ENCODE measurements at places on chromosomes 7 and 10. TPM values are rescaled to one million over a fixed set of nuclear protein-coding genes. Genes with fewer than 3 reads are reported as not detected.

DNA sequence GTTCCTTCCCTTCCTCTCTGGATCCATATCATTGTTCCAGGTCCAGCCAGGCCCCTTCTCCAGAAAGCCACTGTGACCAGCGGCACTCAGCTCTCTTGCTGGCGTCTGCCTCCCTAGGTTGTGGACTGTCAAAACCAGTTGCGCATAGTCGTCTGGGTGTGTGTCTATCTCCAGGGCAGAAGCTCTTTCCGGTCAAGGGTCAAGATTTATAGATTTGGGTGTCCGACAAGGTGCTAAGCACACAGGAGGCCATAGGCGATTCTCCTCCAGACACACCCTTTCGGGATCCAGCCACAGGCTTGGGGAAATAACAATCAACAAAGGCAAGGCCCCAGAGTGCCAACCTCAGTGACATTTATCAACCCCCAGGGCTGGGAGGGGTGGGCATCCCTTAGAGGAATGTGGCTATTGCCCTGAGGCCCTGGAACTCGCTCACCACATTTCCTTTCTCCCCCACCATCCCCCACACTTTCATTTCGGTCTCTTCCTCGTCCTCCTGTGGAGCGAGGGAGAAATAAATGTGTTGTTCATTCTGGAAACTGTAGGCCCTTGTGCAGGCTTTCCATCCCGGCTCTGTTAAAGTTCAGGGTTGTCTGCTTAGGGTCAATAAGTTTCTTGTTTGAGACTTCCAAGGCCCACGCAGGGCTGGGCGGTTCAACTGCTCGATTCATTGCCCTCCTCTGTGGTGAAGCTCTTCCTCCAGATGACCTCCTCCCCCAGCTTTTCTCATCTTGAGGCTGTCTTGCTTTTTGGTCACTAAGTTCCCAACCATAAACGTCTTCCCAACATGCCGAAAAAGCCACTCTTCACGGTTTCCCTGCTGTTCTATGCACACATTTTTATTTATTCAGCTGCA, 57.9 kb downstream of the AFAP1L2 start:
- DNase-seq = peak; percentile 69

- DNase-seq = peak; percentile 79
Measured at GRCh38 chr7:144835155-144835611, 670 bp downstream of the TPK1 start.

DNA sequence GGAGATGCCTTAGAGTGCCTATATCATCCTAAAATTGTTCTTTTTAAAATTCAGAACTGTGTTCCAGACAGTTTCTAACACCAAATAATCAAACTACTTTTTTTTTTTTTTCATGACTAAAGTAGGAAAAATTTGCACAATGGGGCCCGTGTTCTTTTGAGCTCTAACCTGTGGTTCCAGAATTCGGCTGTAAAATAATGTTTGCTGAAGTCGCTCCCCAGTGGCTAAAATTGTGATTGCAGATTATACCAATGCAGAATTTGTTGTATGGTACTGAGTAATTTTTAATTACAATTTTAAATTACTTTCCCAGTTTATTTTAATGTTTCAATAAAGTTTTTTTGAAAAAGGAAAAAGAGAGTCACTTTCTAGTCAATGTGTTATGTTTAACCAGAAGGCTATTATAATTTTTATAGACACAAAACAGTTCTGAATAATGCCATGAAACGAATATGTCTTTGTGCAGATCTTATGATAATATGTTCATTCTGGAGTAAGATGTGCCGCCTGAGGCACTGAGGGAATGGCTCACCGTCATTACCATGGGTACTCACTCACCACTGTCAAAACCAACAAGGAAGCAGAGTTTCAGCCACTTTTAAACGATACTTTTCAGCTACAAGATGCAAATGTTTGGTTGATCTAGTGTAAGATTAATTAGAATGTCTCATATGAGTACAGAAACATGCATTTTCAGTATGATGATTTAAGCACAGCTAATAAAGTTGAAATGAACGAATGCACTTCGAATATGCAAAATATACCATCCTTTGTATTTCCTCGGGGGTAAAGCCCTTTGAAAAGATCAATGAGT, 173.6 kb downstream of the PRKCQ start:
- DNase-seq = peak; percentile 34

DNA sequence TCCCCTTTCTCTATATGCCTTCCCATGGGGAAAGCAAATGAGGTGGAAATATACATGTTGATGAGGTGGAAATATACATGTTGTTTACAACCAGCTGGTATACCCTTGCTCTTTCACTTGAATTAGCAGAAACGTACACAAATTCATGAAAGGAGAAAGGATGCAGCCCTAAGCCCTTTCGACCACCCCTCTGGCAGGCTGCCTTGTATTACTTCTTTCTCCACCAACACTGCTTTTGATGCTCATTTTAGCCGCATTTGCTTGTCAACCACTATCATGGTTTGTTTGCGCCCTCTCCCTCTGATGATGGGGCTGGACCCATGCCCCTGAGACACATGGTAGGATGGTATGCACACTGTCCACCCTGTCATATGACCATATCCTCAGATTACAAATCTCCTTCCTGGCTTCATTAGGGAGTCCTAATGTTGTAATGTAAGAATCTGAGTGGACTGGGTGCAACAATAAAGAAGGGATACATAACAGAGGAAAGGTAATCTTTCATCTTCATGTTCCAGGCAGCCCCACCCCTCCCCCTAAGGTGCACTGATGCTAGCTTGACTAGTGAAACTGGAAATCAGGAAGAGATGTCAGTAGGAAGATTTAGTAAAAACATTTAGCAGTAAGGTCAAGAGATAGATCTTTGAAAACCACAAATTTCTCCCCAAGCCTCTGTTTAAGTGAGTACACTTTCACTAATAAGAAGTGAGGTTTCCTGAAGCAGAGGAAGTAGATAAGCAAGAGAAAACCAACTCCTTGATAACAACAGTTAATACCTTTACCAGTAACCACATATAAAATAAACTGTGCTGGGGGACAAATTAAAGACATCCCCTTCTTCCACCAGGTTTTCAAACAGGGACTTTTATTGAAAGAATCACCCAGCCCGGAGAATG, 536.8 kb upstream of the NRP1 start:
- no peak for DNase-seq

- no peak for DNase-seq
Measured at GRCh38 chr10:132156382-132156781, 30.4 kb upstream of the DPYSL4 start.

DNA sequence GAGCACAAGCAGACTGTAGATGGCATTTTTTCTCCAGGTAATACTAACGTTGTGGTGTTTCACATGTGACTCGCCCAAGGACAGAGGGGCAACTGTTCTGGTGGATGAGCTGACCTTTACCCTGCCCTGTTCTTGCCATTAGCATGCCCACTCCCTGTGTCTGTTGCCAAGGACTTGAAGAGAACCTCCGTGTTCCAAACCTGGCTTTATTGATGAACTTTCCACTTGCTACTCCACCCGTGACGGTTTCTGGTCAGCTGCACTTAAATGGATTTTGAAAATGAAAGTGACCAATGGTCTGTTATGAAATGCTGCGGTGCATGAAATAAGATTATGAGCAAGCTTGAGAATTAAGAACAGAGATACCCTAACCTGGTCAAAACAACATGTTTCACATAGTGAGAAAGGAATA, 30.4 kb downstream of the LRRC4 start:
- DNase-seq = no peak

- no peak for DNase-seq
Measured at GRCh38 chr10:52170776-52171175, 143.3 kb upstream of the DKK1 start.

GRCh38 chr10:93438613-93439253, 43.4 kb downstream of the MYOF start:
- peak; percentile 62 for DNase-seq

DNA sequence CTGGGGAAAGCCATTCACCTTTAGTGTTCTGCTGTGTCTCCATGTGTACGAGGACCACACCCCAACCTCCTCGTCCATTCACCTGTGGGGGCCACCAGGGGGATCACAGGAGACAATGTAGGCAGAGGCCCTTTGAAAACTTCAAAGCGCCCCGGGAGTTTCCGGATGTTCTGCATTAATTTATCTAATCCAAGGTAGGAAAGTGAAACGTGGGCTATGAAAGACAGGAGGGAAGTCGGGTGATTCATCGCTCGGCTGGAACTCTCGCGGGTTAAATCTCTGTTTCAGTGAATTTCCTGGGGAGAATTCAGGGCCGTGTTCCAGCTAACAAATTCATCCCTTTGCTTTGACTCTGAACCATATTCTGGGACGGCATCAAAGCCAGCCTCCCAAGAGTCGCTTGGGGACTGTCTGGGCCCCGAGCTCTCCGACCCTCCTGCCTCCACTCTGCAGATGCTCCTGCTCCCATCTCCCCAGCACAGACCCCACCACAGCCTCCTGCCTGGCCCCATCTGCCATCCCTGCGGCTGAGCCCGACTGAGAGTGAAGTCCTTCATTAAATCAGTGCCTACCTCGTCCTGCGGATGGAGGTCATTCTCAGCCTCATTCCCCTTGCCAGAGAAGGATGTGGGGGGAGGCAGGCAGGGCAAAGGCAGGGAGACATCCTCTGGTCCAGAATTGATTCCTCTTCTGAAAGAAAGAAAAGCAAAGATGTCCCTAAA, 114.1 kb upstream of the CARD11 start:
- DNase-seq = peak; percentile 27

DNA sequence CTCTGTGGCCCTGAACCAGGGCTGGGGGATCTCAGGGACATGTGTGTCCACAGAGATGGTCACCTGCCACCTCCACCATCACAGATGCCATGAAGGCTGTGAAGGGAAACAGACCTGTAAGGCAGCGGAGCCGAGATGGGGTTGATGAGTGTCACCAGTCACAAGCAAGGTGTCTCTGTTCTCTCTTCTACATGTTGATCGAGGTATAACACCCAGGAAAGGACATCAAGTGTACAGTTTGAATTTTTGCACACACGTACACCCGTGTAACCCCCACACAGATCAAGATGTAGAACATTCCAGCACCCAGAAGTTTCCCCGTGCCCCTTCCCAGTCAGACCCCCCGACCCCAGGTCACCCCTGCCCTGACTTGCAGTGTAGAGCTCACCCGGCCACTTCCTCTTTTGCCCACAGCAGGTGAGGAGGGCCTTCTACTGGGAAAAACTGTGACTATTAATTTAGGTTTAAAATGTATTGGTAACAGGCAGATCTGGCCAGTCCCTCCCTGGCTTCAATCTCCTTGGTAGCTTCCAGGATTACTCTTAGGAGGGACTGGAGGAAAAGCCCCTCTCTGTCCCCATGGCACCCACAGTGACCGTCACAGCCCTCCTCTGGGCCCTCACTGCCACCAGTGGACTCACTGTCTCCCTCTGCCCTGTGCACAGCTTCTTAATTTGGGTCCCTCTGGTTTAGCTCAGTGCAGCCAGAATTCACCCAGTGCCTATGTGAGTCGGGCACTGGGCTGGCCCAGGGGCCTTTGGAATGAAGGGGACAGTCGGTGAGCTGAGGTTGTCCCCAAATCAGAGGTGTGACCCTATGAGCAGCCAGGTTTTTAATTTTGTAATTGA, 108.2 kb downstream of the LHPP start:
- DNase-seq = no peak

GRCh38 chr10:71893920-71894319, 42.9 kb upstream of the PSAP start:
- DNase-seq = no peak

PPP1R9A gene
- 22.8 TPM for total RNA-seq

TRIL gene
- 26.1 TPM for total RNA-seq

IKZF1 gene
- total RNA-seq = 14.0 TPM

SPDYE2 gene
- not detected for total RNA-seq

GHRHR gene
- not detected for total RNA-seq

ANKRD61 gene
- total RNA-seq = 1.3 TPM

USP6NL gene
- total RNA-seq = 20.9 TPM

HTRA1 gene
- total RNA-seq = 81.2 TPM
